ENCODE measurements at places on chromosomes 7 and 10.

- DNase-seq: no peak
These were observed 230.7 kb downstream of the SNX13 start for GRCh38 chr7:17709599-17709998.

DNA sequence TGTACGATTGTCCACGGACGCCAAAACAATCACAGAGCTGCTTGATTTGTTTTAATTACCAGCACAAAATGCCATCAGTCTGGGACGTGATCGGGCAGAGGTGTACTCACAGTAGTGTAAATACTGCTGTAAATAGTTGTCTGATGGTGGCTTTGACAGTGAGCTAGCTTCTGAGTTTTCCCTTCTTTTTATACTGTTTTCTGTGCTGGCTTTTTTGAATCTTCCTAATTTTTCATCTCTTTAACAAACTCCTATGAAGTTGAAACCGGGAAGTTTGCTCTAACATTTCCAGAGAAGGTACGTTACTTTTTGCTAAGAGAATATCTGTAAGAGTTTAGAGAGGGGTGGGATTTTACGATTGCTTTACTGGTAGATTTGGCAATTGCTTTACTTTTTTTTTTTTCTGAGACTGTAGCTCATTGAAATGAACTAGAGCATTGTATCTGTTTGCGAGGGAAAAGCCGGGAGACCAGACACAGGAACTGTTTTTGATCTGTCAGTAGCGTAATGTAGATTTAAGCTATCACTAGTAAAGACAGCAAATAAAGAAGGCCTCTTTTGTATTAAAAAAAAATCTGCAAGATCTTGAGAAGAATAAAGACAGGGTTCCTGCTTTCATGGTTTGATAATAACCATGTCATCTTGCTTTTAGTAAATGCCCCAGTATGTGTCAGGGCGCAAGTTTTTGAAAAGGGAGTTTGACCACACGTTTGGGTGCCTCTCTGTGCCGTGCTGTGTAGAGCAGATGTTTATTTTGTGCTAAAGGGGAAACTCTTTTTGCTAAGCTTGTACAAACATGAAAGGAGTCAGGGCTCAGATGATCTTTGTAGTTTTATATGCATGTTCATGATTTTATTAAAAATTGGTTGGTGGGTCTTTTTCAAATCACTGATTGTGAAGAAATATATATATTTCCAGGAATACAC lies 712 bp downstream of the FOXP2 start:
- DNase-seq: no peak

GRCh38 chr10:77637532-77638320 lies at the start of gene KCNMA1:
Gene KCNMA1 (minus strand): TSS chr10:77637808.
- no peak for DNase-seq

DNA sequence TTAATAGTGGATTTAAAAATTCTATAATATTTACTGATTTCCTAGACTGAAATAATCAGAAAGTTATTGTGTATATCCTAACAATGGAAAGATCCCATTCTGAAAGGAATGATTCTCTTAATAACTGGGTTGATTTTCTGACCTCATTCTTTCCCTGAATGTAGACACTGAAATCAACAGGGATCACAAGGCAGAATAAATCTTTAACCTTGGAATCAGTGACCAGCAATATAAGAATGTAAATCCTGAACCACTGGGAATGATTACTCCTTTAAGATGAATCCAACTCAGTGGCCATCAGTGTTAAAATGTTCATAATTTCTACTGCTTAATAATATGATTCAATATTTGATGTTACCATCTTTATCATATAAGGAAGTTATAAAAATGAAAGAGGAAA lies 47.6 kb downstream of the ANKRD26 start:
- DNase-seq: no peak

DNA sequence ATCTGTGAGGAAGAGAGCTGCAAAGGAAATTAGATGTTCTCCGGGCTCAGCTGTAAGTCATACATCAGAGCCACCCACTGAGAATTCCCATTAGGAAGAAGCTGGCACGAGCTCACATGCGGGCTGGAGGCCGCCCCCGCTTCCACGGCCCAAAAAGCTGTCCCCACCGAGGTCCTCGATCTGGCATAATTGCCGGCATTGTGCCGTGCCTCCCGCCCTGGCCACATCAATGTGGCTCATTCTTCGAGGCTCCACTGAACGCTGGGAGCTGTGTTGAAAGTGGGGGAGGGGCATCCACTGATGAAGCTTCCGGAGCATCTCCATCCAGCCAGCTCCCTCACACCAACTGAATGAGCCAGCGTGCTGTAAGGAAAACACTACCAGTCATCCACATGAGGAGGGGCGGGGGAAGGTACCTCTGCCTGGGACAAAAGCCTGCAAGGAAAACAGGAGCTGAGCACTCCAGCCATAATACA lies 173.1 kb downstream of the PTPRN2 start:
- DNase-seq: no peak

DNA sequence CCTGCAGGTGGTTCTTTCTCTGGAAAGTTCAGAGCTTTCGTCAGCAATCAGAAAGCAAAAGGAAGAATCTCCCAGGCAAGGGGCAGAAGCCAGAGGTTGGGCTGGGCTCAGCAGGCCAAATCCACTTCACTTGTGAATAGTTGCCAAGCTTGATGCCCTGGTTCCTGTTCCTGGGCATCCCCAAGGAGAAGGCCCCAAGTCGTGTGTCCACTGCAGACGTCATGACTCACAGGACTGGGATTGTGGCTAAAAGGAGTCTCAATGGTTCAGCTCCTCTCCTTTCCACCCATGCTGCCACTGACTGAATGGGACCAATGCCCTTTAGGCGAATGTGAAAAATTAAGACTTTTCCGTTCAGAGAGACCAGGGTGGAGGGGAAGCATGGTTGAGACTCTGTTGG lies 38.6 kb upstream of the TRIM8 start:
- DNase-seq: no peak

- no peak for DNase-seq
These were observed 44.3 kb downstream of the IL6 start for GRCh38 chr7:22771194-22771871.

DNA sequence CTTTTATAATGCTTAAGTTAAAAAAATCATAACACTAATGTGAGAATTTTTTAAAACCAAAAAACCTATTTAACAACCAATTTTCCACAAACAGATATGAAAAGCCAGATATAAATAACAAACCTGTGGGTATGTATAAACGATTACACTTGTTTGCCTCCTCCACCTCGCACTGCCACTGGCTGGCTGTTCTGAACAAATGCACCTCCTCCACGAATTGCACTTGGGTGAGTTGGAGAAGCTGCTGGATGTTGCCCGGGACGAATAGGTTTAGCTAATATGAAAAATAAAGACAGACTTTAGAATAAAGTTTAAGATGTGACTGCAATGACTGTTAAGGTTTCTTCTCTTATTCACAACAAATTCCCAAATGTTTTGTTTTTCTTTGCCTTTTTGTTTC lies 40.8 kb downstream of the KIF5B start:
- no peak for DNase-seq

DNA sequence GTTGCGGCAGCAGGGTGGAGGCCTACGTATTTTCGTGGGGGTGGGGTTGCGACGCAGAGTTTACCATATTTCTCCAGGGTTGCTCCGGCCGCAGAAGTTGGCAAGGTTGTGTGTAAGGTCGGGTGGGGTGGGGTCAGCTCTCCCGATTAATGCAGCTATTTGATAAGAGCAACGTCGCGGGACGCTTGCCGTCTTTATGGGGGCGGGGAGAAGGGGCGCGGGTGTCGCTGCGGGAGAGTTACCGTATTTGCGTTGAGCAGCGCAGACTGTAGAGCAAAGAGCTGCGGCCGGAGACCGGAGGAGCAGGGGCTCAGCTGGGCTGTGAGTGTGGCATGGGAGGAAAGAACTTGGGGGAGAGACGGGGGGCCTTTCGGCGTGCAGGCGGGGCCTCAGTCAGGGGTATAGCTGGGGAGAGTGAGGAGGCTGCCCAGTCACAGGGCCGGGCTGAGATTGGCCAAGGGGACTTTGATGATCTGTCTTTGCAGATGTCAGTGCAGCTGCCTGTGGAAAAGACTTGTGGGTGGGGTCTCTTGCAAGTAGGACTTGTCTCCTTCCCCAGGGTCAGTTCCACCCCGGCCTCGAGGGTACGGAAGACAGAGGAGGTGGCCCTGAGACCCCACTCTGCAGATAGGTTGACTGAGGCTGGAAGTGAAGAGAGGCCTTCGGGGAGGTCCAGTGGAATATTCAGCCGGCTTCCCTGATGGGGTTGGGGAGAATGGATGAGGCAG lies 26.6 kb downstream of the ZNF775 start:
- no peak for DNase-seq

DNA sequence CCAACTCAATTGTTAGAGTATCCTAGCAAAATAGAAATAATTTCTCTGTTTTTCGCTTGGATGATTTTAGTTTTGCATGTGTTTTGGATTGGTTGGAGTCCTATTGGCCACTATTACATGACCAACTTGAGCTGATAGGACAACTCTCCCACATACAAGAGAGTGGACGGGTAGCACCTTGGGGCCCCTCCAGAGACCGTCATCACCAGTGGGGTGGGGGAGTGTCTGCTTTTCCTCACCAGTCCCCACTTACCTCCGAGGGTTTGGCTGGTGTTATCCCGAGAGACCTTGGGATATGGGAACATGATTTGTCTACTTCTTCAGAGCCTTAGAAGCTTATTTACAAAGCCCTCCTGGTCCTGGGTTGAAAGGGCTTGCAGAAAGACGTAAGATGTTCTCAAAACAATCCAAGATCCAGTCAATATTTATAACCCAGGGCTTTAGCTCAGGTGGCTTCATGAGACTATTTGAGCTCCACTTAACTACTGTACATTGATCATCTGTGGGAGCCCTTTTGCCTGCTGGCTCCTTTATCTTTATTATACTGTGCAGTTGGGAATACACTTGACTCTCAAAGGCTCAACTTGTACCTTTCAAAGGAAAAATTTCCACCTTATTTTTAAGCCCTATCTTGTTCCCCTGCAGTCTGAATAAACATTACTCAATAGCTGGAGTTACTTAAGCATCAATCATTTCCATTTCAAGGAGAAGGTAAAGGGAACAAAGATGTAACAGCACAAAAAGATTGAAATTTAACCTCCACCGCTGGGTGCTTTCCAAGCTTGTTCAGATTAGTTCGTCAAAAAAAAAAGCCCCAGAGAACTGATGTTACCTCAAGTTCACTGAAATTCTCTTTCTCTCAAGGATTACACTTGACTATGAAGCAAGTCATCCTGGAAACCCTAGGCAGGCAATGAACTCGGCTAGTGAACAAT lies 119.7 kb downstream of the WDR11 start:
- no peak for DNase-seq

- no peak for DNase-seq
These were observed 262.1 kb upstream of the CACNA2D1 start for GRCh38 chr7:82705517-82706260.

DNA sequence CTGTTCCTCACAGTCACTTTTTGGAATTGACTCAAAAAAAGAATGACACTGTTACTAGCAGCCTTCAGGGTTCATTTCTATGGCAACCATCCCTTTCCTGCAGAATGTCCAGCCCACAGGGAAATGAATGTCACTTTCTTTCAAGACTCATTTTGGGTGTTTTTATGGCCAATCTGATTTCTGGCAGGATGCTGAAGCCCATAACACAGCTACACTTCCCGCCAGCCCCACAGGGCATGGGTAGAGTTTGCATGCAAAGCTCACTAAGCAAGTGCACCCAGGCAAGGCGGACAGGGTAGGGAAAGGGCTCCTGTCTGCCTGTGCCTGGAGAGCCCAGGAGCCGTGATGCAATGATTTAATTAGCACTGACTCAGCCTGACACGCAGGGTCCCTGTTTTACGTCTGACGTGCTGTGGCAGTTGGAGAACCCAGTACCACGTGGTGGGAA lies 26.1 kb upstream of the GPAM start:
- no peak for DNase-seq

GRCh38 chr10:117519286-117519685 lies 23.3 kb upstream of the EMX2 start:
- DNase-seq: no peak

GRCh38 chr10:89351412-89351779 lies 23.6 kb downstream of the IFIT3 start:
- no peak for DNase-seq

DNA sequence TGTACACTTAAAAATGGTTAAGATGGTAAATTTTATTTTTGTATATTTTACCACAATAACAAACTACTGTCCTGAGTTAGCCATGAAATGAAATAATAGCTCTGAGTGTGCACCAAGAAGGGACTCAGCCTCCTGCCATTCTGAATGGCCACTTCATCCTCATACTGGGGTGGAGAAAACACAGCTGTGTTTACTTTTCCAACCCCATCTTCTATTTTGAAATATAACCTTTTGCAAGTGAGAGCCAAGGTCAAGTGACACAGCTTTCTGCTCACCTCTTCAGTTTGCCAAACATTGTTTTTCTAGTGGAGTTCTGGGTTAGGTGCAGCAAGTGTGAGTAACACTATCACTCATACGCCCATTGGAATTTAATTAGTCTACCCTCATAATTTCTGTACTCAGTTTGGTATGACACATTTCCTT lies 107.4 kb upstream of the GLCCI1 start:
- DNase-seq: no peak

- DNase-seq: no peak
These were observed 75.7 kb upstream of the NANOS1 start for GRCh38 chr10:118953598-118954393.

DNA sequence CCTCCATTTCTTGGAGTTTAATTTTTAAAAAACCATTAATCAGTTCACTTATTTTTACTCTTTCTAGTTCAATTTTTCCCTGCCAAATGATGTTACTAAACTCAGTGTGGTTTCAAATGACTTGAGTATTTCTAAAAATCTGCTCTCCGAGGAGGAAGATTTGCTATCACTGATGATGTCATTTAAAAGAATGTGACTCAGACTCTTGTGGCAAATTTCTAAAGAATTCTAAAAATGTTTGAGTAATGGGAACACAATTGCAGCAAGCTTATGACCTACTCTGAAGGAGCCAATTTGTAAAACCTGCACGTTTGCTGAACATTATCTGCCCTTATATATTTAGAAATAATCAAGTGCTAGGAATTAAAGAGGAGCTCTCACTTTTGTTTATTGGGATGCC lies 88.6 kb downstream of the SPAG6 start:
- DNase-seq: no peak

DNA sequence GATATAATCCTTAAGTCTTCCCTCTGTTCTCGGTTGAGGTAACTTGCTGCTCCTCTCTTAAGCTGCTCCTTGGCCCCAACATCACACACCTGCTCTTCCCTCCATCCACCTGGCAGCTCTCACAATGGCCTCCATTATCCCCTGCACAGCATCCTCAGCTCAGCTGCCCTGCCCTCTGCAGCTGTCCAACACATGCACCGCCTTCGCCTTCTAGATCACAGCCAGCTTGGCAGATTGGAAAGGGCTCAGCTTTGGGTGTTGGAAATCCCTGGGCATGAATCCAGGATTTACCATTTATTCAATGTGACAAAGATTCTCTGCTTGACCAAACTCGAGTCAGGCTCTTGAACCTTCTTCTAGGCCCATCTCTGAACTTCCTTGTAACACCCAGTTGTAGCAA lies 20.6 kb downstream of the RGR start:
- no peak for DNase-seq

GRCh38 chr7:11616466-11616865 lies 215.5 kb downstream of the THSD7A start:
- no peak for DNase-seq

DNA sequence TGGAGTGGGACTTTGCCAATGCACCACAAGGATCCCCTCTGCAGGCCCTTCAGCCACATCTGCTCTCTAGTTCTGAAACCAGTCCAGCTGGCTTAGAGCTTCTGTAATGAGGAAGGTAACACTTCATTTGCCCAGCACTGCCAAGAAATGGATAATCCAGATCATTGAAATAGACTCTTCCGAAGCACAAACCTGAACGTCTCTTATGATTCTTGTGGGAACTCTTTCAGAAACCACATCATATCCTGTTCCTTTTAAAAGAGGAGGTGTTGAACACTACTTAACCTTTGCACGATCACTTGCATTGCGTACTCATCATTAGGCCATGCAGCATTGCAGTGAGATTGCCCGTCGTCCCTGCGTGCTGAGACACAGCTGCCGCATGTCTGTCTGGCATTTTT lies 25.8 kb upstream of the PLPP4 start:
- DNase-seq: no peak

Measured in GM12891 (cell line).